ENCODE measurements at places on chromosomes 3 and 15.

DNA sequence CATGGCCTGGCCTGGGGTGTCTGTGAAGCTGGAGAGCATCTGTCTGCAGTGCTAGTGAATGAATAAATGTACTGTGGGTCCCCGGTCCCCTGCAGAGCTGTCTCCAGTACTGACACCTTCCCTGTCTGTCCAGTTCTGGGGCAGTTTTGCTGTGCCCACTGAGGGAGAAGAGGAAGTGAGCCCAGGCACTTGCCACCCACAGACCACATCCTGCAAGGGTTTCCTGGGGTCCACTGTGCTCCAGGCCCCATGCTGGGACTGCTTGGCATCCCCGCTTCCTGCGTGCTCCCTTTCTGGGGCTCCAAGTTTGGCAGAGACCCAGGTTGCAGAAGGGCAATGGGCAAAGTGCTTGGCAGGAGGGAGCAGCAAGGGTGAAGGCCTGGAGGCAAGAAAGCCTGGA is 4.9 kb upstream of the SLC6A6 start:
- no peak for DNase-seq

DNA sequence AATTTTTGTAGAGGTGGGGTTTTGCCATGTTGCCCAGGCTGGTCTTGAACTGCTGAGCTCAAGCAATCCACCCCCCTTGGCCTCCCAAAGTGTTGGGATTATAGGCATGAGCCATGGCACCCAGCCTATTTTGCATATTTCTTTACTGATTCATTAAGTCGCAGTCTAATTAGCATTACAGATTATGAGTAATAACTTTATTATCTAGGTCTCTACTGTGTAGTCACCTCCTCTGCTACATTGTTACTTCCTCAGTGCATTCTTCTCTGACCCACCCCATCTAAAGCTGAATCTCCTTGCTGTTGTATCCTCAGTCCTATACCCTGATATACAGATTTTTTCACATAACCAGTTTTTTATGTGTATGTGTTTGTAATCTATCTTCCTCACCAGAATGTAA is 61.7 kb downstream of the TFDP2 start:
- no peak for DNase-seq

- no peak for DNase-seq
Measured at GRCh38 chr15:52291204-52291603, 4.4 kb downstream of the MYO5C start.

DNA sequence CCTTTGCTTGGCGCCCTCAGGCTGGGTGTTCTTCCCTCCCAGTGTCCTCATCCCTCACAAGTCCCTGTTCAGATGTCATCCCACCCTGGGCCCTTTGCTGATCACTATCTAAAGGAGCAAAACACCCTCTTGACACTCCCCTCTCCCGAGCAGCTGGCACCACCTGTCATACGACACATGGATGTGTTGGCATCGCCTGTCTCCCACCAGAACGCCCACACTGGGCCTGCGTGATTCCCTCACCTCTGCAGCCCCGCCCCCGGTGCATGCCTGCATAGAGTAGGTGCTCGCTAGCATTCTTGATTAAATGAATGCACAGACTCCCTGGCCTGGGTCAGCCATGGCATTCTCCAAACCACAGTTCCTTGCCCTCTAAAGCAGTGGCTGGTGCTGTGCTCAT is 75.8 kb downstream of the DNAJB8 start:
- no peak for DNase-seq

GRCh38 chr15:49040151-49040550 is 6.1 kb downstream of the SECISBP2L start:
- DNase-seq, result no peak

DNA sequence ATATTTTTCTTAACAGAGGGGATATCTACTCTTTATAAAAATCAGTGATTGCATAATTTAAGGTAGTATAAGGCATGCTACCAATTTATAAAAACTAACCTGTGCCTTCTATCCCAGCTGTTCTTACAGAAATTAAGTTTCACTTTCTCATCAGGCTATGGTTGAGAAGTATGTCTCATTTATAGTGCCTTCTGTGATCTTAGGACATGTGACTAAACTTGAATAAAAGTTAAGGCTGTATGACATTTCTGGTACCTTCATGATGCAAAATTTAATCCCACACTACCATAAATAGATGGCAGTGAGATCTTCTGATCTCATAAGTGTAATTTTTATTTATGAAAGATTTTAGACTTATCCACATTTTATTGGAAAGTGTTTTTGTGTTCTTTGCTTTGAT is 12.6 kb downstream of the TIPARP start:
- DNase-seq, result no peak

GRCh38 chr15:98386561-98386960 is 261.8 kb upstream of the IGF1R start:
- no peak for DNase-seq

- no peak for DNase-seq
Measured at GRCh38 chr3:138455801-138456716, 21.6 kb downstream of the ESYT3 start.

DNA sequence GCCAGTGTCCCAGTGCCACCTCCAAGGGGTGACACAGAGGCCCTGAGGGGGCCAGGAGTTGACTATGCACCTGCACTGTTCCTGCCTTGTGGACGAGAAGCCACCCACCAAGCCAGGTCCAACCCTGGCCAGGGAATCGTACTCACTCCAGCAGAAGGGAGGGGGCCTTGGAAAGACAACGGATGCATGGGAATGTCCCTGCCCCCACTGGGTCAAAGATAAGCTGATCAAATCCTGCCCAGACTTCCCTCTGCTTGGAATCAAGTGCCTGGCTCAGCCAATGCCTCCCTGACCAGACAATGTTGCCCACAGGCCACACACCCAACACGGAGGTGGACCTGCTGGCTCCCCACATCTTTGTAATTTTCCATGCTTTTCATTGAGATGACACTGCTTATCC is 23.9 kb downstream of the CACNA2D2 start:
- DNase-seq, result no peak

DNA sequence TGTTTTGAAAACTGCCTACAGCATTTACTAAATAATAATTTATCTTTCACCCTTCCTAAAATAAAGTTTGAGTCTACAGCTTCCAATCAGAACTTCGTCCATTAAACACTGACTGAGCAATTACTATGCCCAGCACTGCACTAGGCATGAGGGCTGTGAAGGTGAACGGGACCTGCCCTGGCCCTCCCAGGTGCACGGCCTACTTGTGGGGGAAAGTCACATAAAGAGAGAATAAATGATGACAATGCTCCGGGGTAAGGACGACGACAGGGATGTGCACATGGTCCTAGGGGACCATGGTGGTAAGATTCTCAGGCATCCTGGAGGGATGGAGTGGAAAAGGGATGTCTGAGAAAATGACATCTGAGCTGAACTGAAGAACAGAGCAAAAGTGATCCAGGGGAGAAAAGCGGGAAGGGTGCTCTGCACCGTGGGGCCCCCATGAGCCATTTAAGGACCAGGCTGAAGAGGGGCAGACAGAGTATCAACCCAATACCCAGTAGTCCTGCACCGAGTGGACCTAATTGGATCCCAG is 11.5 kb downstream of the PLA2G4F start:
- no peak for DNase-seq

DNA sequence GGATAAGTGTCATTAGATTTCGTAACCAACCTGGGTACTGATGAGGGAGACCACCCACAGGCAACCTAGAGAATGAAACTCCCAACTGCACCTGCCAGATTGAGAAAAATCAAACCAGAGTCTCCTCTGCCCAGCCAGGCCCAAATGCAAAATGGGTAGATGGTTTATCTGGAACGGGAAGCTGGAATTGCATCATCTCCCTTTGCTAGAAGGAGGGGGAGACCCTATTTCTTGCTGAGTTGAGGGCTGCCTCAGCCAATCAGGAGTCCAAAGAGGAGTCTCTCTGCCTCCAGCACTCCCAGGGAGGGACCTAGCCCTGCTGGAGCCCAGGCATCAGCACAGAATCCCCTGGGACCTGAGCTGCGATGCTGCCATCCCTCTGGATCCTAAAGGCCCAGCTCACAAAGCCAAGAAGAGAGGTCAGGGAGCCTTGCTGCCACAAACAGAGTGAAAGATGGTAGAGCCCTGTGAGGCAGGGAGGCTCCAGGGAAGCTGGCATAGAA is 8.1 kb downstream of the RMDN3 start:
- DNase-seq, result no peak

All from activated gamma-delta T cell treated with anti-CD3 and anti-CD28 coated beads, Interleukin-2, amount 50 U/mL, for 16 hours (primary cell).